ENCODE measurements at places on chromosomes 11 and 22.
A peak's percentile ranks its signal among the peaks of the same experiment; 100 is the strongest.

- DNase-seq = no peak
These were observed at the start of gene TRPM5 for GRCh38 chr11:2443881-2444820. Gene TRPM5 (minus strand): TSS chr11:2444514. CDS start chr11:2423036, 21,478 bp downstream.

- peak; percentile 11 for DNase-seq
These were observed 154.9 kb downstream of the CACNA1I start for GRCh38 chr22:39725351-39726035.

GRCh38 chr22:49093192-49093880 is 734.3 kb downstream of the BRD1 start:
- no peak for DNase-seq

GRCh38 chr11:15179167-15179566 is 64.4 kb downstream of the INSC start:
- DNase-seq = no peak

DNA sequence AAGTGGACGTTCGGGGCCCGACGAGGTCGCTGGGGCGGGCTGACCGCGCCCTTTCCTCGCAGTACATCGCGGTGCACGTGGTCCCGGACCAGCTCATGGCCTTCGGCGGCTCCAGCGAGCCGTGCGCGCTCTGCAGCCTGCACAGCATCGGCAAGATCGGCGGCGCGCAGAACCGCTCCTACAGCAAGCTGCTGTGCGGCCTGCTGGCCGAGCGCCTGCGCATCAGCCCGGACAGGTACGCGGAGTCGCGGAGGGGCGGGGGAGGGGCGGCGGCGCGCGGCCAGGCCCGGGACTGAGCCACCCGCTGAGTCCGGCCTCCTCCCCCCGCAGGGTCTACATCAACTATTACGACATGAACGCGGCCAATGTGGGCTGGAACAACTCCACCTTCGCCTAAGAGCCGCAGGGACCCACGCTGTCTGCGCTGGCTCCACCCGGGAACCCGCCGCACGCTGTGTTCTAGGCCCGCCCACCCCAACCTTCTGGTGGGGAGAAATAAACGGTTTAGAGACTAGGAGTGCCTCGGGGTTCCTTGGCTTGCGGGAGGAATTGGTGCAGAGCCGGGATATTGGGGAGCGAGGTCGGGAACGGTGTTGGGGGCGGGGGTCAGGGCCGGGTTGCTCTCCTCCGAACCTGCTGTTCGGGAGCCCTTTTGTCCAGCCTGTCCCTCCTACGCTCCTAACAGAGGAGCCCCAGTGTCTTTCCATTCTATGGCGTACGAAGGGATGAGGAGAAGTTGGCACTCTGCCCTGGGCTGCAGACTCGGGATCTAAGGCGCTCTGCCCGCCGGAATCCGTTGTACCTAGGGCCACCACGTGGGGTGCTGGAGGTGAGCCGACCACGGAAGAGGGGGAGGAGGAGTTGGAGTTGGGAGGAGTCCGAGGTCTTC is 771 bp downstream of the MIF start:
- DNase-seq = peak; percentile 74

DNA sequence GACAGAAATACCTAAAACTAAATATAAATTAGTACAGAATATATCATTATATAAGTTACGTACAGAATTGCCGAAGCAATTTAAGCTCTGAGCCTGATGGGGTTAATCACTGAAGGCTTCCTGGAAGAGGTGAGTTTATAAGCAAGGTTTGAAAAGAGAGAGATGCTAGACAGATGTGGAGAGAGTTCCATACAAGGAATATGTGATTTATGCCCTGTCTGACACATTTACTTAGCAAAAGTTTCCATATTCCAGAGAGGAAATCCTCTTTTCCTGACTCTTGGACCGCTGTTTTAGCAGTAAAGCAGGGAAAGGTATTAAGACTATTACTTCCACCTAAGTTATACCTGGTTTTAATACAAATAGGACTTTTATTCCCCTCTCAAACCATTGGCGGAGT is 65.1 kb downstream of the DBX1 start:
- DNase-seq = no peak
